Activated CD8-positive, alpha-beta memory T cell treated with anti-CD3 and anti-CD28 coated beads for 1 hour (primary cell): ENCODE measurements at places on chromosomes 2 and 18.

DNA sequence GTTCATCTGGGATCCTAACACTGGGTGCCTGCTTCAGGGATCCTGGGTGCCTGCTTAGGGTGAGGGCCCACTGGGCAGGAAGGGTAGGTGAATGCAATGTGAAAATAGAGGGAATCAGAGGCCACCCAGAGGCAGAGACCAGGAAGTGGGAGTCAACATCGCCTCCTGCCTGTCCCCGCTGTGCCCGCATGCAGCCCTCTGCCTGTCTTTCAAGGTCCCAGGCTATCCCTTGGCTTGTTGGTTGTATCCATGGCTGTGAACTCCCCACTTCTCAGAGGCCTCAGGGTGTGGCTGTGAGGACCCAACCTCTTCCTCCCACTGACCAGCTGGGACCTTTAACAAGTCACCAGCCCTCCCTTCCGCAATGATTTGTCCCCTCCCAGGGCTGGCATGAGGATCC, 26.5 kb downstream of the PSD4 start:
- no peak for DNase-seq

GRCh38 chr2:85435220-85435958, 16.9 kb downstream of the SH2D6 start:
- no peak for DNase-seq

GRCh38 chr18:41145516-41145915, 809.5 kb upstream of the PIK3C3 start:
- DNase-seq, result no peak

DNA sequence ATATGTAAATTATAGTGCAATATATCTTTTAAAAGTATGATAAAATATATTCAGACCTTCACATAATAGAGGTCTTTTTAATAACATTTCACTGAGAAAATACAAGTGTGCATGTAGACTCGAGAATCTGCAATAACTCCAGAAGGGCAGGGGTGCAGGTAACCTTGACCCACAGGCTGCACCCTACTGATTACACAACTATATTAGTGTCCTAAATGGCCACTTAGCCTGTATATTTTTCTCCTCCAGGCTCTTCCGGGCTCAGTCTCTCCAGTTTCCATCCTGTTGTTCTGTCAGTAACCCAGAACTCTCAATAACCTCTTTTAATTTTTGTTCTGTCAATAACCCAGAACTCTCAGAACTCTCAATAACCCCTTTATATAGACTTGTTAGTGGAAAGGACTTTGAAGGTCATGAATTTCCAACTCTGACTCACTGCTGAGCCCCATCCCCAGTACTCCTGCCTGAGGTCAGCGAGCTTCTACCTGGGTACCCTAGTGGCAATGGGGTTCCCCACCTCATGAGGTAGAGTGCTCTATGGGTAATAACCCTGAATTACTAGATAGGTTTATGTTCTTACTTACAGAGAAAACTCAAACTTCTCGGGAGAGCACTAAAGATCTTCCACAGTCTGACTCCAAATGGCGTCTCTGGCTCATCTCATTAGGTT, 8.4 kb upstream of the TTR start:
- DNase-seq, result no peak

GRCh38 chr2:238045575-238045974, 15.2 kb upstream of the SCLY start:
- no peak for DNase-seq

DNA sequence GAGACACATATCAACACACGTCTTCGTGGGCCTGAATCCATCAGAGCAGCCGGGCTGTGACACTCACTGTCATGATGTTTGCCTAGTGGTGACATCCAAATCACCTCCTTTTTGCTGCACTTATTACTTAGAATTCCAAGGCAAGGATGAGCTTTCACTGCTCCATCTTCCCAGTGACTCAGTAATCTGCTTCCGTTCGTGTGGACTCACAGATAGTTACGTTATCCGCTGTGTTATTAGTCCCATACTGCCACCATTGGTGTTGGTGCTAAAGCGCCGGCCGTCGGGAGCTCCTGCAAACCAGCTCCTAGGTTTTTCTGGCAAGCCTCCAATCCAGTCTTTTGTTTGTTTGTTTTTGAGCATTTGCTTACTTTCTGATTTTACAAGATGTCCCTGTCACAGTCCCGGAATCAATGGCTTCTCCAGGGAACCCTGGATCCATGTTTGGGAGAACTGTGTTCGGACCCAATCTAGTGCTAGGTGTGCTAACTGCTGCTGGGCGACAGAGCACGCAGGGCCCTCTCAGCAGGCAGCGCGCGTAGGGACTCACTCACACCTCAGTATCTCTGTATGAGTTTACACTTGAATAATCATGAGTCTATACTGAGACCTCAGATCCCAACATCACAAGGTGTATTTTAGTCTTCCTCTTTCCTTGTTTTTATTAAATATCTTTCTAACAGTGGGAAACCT, 42.6 kb downstream of the HDAC4 start:
- DNase-seq, result no peak

GRCh38 chr2:237057893-237058300, 27.8 kb upstream of the COPS8 start:
- DNase-seq, result no peak

GRCh38 chr2:118443596-118443995, 355.3 kb downstream of the INSIG2 start:
- no peak for DNase-seq

- peak; percentile 8 for DNase-seq
Measured at GRCh38 chr2:218658671-218659257, 659 bp downstream of the ZNF142 start.

- no peak for DNase-seq
Measured at GRCh38 chr18:76847916-76848315, 25.6 kb downstream of the ZNF236 start.

DNA sequence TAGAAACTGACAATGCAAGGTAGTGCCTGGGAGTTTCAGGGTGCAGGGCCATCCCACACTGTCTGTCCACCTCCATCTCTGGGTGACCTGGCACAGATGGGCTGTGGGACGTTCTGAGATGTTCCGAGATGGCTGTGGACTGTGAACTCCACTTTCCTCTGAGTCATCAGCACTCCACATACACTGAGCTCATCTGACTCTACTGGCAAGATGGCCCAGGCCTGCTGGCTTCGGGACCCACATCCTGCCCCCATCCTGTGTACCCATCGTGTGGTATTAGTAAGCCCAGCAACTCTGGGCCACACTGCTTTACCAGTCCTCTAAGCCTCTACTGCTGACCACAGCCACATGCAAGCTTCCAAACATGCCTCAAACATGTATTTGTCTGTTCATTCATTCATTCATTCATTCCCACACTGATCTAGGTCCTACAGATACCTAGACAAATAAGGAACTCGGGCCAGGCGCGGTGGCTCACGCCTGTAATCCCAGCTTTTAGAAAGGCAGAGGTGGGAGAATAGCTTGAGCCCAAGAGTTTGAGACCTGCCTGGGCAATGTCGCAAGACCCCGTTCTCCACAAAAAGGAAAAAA, 124.8 kb upstream of the CXCR4 start:
- peak; percentile 29 for DNase-seq

DNA sequence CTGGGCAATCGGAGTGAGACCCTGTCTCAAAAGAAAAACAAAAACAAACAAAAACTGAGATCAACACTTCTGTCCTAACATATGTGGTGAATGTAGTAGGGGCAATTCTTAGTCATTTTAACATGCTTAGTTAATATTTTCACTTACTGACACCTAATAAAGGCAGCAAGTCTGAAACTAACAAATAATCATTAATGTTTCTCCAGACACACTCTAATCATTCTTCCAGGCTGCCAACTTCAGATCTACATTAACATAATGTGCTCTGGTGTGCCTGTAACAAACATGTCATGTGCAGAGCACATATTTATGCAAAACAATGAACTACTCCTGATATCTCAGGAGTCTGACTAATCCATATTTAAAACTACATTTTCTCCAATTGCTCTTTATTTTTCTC, 6.0 kb downstream of the KRCC1 start:
- DNase-seq, result no peak

GRCh38 chr2:109531896-109532727, 81.7 kb downstream of the SEPTIN10 start:
- no peak for DNase-seq

DNA sequence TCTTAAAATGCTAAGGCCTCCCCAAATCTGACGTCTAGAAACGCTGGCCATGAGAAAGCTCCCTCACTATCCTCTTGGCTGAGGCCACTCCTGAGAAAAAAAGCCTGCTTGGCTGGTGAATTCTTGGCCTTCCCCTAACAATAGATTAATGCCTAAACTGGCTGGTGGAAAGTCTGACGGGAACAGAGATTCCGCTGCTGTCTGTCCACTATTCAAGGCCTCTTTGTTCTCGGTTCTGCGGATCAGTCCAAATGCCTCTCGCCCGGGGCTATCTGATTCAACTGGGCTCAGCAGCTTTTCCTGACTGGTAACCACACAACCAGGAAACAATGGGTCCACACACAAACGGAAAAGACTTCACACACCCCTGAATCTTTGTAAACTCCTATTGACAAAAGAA, 27.2 kb downstream of the PXDN start:
- no peak for DNase-seq

GRCh38 chr2:15828576-15828975, 111.8 kb upstream of the MYCN start:
- no peak for DNase-seq

DNA sequence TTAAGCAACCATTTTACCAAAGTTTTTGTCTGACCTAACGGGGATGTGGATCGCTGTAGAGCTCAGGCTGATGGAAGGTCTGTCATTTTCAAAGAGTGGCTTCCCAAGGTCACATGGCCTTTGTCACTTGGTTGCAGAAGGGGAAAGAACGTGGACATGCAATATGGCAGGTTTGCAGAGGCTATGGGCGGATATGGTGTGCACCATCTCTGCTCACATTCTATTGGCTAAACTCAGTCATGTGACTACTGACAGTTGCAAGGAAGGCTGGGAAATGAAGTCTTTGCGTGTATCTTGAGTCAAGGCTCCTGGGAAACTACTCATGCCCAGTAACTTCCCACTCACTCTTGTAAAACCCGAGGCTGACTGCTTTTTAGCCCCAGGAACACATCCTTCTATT, 96.8 kb downstream of the ST6GAL2 start:
- DNase-seq, result no peak

DNA sequence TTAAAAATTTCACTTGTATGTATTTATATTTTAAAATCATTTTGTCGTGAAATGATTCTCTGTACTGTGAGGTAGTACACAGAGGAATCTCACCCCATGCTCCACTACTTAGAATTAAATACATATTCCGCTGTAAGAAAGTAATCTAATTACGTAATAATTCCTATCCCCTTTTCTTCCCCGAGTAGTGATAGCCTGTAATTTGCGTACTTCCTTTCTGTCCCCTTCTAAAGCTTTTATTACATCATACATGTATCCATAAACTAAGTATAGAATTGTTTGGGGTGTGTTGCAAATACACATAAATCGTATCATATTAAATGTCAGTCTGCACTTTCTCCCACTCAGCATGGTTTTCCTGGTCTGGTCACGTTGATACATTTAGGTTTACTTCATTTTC, 12.4 kb upstream of the CHCHD5 start:
- no peak for DNase-seq

DNA sequence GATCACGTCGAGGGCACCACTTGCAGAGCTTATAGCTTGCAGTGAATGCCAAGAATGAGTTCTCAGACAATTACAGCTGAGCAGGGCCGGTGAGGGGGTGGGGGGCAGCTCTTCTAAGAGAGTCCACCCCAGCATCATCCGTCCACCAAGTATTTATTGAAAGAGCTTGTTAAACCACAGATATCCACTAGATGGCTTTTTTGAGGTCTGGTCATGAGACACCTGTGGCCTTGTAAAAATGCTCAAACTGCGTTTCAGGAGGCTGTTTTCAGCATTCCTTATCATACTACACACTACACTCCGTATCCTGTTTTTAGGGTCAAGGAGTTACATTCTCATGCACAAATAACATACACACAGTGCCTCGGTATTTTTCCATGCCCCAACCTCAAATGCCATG, 51.5 kb downstream of the DNAJC10 start:
- DNase-seq, result no peak

DNA sequence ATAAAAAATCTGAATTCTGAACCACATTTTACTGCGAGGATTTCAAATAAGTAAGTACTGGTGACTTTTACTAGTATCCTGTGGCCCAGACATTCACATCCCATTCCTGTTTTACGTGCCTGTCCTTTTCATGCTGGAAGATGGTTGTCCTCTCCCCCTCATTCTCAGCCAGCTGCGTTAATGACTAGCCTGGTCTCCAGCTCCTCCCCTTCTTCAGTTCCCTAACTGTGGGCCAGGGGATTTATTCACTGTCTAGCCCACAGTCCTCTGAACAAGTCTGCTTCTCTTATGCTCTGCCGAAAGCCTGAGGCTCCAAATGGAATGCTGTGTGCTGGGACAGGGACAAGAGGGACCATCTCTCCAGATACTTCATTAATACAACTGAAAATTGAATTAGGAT, 373.9 kb downstream of the PTPRM start:
- DNase-seq, result no peak

- DNase-seq, result no peak
Measured at GRCh38 chr2:19676770-19677169, 225.0 kb downstream of the TTC32 start.

GRCh38 chr2:168025487-168026202, 221.8 kb downstream of the STK39 start:
- DNase-seq, result no peak

GRCh38 chr2:195575879-195576401, 81.1 kb upstream of the SLC39A10 start:
- DNase-seq, result no peak

- no peak for DNase-seq
Measured at GRCh38 chr2:44100351-44100750, 68.3 kb upstream of the PPM1B start.

DNA sequence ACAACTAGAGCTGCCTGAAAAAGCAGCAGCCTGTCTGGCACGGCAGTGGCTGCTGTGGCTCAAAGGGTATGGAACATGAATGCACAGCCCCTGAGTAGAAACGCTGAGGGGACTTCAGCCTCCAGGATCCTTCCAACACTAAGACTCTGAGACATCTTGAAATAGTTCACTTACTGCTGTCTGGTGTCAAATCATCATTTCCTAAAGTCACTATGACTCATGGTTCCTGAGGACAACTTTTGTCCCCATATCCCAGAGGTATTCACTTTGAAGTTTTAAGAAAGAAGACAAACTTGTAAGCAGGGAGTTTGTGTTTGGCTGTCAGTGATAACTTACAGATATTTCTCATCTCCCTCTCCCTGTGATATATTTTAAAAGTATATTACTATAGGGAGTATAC, 33.3 kb upstream of the NEB start:
- DNase-seq, result no peak

DNA sequence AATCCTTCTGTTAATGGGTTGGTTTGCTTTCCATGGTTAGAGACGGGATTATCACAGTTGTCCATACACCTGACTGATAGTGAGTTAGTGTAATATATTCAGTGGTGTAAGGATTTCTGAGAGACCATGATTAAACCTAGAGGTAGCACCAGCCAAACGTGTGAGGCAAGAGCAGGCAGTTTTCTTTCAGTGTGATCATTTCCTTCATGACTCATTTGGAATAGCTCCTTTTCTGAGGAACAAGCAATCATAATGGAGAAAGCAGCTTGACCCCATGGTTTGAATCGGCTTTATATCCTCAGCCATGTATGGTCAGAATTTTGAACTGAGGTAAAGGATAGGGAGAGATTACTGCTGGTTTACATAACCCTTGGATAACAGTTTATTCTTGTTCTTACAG, 2.9 kb downstream of the MXD1 start:
- no peak for DNase-seq
